ENCODE measurements at places on chromosomes 3 and 15.

- DNase-seq: no peak
Observed at GRCh38 chr15:35911052-35911777, 365.2 kb upstream of the DPH6 start.

GRCh38 chr3:46380471-46381221 is 9.9 kb downstream of the CCR5 start:
- peak; percentile 60 for DNase-seq

GRCh38 chr3:114624571-114625181 is 330.8 kb downstream of the TIGIT start:
- DNase-seq: peak; percentile 73

- no peak for DNase-seq
Observed at GRCh38 chr3:127600749-127601456, 2.7 kb downstream of the MCM2 start.

DNA sequence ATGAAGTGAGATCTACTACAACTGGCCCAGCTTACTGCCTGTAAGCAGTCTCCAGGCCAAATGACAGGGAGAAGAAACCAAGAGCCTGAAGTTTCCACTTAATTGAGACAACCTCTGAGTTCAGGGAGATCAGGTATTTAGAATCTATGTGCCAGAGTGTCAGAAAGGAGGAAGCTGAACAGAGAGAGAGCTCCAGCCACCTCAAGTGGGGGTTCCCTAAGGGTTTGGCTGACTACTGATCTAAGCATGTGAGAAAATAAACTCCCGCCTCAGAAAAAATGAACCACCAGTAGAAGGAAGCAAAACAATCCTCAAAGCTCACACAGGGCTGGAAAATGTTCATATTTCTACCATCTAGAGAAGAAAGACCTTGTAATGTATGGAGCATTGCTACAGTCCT is 25.0 kb downstream of the ADAM10 start:
- peak; percentile 76 for DNase-seq

- no peak for DNase-seq
Observed at GRCh38 chr3:177929310-177929709, 606.9 kb upstream of the KCNMB2 start.

DNA sequence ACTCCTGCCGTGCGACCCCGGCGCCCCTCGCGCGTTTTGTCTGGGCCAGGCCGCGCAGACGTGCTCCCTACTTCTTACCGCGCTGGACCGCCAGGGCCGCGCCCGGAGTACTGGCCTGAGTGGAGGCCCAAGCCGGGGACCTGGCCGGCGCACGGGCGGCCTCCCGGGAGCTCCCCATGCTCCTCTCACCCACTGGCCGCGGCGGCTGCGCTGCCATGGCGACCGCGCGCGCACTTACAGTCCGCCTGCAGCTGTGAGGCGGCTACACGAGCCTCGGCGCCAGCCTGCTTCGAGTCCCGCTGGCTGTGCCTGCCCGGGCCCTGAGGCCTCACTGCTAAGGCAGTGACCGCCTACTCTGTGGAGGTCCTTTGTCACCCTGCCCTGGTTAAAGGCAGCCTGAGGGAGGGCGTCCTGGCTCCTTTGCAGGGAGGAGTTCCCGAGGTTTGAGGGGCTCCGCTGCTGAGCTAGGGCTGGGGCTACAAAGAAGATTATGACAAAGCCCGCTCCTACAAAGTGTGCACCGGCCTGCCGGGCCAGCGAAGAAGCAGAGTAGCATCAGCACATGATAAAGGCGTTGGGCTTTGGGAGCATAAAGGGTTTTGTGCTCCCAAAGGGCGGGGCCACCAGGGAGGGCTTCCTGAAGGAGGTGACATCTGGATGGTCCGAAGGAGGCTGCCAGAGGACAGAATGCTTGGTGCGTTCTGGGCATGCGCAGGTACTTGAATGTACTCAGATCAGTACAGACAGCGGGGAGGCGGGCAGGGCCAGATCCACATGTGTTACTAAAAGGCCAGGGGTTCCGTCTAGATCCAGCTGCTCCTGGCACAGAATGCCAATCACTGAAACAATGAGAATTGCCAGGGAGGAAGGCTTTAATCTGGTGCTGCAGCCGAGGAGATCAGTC is at the start of the genes LRRC34 and LRRIQ4:
TSS of gene LRRC34 (minus strand) at position 573 of the 904 bp plus-strand sequence. CDS start at position 217, 356 bp downstream.
TSS of gene LRRIQ4 (plus strand) at position 539 of the 904 bp plus-strand sequence. CDS start 9,052 bp downstream, outside the sequence.
- DNase-seq: peak; percentile 63

DNA sequence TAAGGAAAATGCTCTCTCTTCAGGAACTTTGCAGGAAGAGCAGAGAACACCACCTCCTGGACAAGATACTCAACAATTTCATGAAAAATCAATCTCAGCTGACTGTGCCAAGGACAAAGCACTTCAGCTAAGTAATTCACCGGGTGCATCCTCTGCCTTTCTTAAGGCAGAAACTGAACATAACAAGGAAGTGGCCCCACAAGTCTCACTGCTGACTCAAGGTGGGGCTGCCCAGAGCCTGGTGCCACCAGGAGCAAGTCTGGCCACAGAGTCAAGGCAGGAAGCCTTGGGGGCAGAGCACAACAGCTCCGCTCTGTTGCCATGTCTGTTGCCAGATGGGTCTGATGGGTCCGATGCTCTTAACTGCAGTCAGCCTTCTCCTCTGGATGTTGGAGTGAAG is 200.5 kb downstream of the AKAP13 start:
- peak; percentile 88 for DNase-seq

DNA sequence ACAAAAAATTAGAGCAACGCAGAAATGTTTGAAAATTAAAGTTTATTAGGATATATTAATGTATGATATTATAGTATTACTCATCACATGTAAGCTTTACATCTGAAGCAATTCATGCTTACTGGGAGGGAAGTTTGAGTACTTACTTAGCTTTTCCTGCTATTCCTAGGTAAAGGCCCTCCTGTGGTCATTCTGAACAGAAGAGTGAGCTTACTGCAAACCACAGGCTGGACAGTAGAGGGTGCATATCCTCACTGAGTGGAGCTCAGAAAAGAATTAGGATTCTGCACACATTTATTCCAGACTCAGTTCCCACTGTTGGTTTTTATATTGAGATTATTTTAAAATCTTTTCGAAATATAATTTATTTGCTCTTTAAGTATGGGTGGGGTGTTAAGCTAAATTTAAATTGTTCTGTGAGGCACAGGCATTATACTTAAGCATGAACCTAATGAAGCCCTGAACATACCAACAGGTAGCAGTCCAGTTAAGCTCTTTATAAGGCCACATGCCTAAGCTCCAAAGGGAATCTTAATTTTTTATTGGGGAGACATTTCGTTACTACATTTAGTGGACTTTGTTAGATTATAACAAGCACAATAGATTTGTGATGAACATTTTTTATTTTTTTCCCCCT is 10.2 kb downstream of the MRPS22 start:
- peak; percentile 36 for DNase-seq

- no peak for DNase-seq
Observed at GRCh38 chr15:33443708-33444107, 132.9 kb downstream of the RYR3 start.

DNA sequence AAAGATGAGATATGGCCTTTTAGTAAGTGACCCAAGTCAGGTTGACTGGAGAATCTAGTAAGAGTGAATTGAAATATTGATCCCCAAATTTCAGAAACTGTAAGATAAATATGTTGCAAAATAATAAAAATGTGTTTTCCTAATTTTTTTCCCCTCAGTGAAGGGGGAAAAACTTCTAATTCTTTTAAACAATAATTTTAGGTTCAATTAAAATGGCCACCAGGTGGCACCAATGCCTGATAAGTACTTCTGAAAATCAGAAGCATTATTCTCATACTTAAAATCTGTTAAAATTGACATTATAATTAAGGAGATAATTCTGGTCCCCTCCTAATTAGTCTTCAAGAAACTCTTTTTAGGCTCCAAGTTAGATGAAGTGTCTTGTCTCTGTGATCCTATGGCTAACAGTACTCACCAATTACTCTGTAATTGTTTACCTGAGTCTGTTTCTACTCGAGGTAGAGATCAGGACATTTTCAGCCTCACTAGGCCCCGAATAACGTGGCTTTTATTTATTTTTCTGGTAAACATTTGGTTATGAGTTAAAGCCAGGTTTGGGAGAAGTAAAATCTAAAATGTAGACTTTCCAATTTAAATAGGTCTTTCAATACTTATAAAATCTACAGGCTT is 52.6 kb downstream of the NMD3 start:
- DNase-seq: peak; percentile 63

DNA sequence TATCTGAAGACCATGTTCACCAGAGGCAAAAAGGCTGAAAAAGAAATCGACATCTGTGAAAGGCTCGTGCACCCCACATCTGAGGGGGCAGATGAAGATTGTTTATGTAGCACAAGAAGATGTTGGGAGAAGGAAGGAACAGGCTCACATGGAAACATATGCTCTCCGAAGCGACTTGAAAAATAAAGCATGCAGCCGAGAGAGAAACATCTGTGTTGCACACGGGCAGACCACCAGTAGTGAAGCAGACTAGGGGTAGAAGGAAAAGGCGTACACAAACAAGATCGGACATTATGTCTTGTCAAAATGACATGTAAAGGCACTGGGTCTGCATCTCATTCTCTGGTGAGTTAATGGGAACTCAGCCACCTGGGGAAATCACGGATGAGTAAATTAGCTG is 356.5 kb downstream of the ZIC4 start:
- no peak for DNase-seq

GRCh38 chr3:117865338-117865737 is 1155.8 kb downstream of the TUSC7 start:
- DNase-seq: no peak

DNA sequence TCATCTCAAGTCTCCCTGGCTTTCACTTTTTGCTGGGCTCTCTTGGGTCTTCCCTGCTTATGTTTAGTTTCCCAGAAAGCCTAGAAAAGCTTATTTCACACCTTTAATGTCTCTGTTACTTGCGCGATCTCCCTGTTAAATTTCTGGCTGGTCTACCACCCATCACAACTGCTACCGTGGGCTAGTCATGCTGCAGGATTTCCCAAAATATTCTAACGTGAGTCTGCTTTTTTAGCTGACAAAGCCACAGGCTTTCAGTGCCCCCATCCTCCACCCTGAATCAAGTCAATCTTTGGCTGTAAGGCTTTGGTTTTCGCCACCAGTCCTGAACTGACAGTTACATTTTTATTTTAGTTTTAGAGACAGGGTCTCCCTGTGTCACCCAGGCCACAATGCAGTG is 74.1 kb downstream of the SUMF1 start:
- no peak for DNase-seq

GRCh38 chr3:131868203-131868602 is 166.6 kb downstream of the CPNE4 start:
- DNase-seq: no peak

DNA sequence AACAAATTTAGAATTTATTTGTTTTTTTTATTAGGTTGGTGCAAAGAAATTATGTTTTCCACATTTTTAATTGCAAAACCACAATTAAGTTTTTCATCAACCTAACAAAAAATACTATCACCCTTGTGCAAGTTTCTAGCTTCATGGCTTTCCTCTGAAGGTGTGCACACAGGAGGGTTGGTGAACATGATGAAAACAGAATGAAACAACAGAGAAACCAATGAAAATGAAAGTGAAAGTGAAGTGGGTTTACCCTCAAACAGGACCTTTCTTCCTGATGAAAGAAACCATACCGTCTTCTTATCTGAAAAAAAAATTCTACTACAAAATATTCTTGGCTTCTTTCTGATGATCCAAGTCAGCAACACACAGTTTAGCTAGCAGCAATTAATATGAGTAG is 71.9 kb upstream of the FEZF2 start:
- no peak for DNase-seq

GRCh38 chr15:90953947-90954711 is 555 bp upstream of the RCCD1 start:
- no peak for DNase-seq

Data from suppressor macrophage (primary cell).